Heart left ventricle (tissue), 16 donors: ENCODE measurements at places on chromosomes 11 and 22. TPM values are rescaled to one million over a fixed set of nuclear protein-coding genes. Genes with fewer than 3 reads are reported as not detected.

DNA sequence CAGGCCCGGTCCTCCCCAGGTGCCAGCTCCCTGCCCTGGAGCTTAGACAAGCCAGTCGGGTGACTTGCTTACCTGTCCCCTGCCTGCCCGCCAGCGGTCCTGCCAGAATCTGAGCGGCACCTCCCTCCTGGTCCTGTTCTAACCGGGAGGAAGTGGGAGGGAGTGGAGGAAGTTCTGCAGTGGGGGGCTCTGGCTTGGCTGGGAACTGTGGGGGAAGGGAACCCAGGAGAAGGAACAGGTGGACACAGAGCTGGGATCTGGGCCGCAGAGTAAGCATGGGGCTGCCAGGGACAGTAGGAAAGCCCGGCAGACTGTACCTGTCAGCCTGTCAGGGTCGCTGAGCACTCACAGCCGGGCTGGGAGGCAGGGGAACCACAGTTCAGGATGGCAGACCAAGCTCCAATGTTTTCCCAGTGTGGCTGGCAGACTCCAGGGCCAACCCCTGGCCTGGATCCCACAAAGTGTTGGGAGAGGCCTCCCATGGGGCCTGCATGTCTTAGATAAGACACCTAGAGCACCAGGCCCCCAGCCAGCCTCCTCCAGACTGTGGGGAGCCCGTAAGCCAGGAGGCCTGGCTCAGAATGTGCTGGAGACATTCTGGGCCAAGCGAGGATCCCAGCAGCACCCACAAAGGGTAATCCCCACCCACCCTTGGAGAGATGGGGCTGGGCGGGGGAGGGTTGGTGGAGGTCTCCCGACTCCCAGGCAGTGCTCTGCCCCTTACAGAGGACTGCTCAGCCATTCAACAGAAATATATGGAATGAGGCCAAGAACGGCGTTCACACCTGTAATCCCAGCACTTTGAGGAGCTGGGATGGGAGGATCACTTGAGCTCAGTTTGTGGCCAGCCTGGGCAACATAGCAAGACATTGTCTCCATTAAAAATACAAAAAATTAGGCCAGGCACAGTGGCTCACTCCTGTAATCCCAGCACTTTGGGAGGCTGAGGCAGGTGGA, 2.3 kb downstream of the CYB5R3 start:
- no peaks in the 10 kb centered on the region for H3K27me3 ChIP-seq
- peak overlapping the region; percentile 37 for H3K4me3 ChIP-seq
- DNase-seq, result peak; percentile 83

DNA sequence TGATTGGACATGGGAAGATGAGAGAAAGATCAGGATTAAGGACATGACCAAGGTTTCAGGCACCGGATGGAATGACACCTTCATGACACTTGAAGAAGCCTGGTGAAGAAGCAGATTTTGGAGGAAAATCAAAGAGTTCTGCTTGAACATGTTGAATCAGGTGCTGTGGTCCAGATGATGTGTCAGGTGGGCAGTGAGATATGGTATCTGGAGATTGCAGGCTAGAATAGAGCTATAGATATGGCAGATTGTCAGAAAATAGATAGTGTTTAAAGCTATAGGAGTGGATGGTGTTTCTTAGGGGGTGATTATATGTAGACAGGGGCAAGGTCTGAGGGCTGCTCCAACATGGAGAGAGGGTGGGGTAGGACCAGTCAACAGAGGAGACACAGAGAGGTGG, 40.2 kb downstream of the PANX1 start:
- H3K4me3 ChIP-seq, result no peak overlapping the region
- no peak overlapping the region for H3K27ac ChIP-seq
- H3K27me3 ChIP-seq, result no peaks in the 10 kb centered on the region
- DNase-seq, result no peak
- no peaks in the 10 kb centered on the region for H3K4me1 ChIP-seq

The LRRC10B gene
- total RNA-seq, result 1.6 TPM

The KCTD17 gene
- 62.0 TPM for total RNA-seq

The C11orf52 gene
- total RNA-seq, result 1.9 TPM

- H3K27ac ChIP-seq, result no peak overlapping the region
- H3K4me3 ChIP-seq, result no peak overlapping the region
- no peaks in the 10 kb centered on the region for H3K4me1 ChIP-seq
Measured at GRCh38 chr11:119905162-119905561, 176.2 kb upstream of the NECTIN1 start.

DNA sequence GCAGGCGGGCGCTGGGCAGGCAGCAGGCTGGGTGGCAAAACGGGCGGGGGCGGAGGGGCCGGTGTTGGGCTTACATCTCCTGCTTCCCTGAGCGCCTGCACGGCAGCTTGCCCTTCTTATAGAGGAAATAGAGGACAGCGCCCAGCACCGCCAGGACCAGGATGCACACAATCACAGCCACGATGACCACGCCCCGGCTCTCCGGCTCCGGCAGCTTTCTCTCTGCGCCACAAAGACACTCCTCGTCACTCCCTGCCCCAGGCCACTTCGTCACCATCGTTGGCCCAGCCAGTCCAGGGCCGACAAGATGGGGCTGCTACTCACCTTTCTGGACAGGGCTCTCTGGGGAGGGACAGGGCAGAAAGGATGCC, 6.3 kb downstream of the MCAM start:
- H3K36me3 ChIP-seq, result peaks cover 73% of the 10 kb centered on the region
- DNase-seq, result no peak
- H3K4me1 ChIP-seq, result peaks cover 15% of the 10 kb centered on the region
- no peak overlapping the region for H3K4me3 ChIP-seq
- H3K27ac ChIP-seq, result no peak overlapping the region
- peaks cover 12% of the 10 kb centered on the region for H3K27me3 ChIP-seq

The NXPE2 gene
- 0.14 TPM for total RNA-seq

- H3K36me3 ChIP-seq, result no peaks in the 10 kb centered on the region
- H3K4me3 ChIP-seq, result peak within 1 kb of the TSS; percentile 72
- H3K27ac ChIP-seq, result peak within 1 kb of the TSS; percentile 95
- peaks cover 28% of the 10 kb centered on the region for H3K4me1 ChIP-seq
Measured at GRCh38 chr11:19712281-19713195, at the start of gene NAV2. NAV2 (plus strand) TSS chr11:19712837; CDS start chr11:19713696, 859 bp downstream.

- no peak for DNase-seq
- H3K36me3 ChIP-seq, result no peaks in the 10 kb centered on the region
- no peaks in the 10 kb centered on the region for H3K4me1 ChIP-seq
- H3K4me3 ChIP-seq, result no peak overlapping the region
- H3K27ac ChIP-seq, result no peak overlapping the region
Measured at GRCh38 chr22:49037701-49038245, 789.9 kb downstream of the BRD1 start.

- H3K36me3 ChIP-seq, result no peaks in the 10 kb centered on the region
- no peaks in the 10 kb centered on the region for H3K4me1 ChIP-seq
- no peak for DNase-seq
- no peaks in the 10 kb centered on the region for H3K27me3 ChIP-seq
- H3K4me3 ChIP-seq, result no peak overlapping the region
Measured at GRCh38 chr11:57124505-57124904, 57.2 kb upstream of the LRRC55 start.

The SLC22A12 gene
- total RNA-seq, result not detected

The CASP5 gene
- not detected for total RNA-seq

The CTSW gene
- total RNA-seq, result 9.4 TPM

GRCh38 chr11:63610604-63611394, 3.4 kb downstream of the PLAAT3 start:
- no peaks in the 10 kb centered on the region for H3K27me3 ChIP-seq
- no peak for DNase-seq
- H3K36me3 ChIP-seq, result no peaks in the 10 kb centered on the region
- peak overlapping the region; percentile 65 for H3K27ac ChIP-seq
- H3K4me3 ChIP-seq, result peak overlapping the region; percentile 11
- peaks cover 10% of the 10 kb centered on the region for H3K4me1 ChIP-seq

The TMEM80 gene
- total RNA-seq, result 15.5 TPM

DNA sequence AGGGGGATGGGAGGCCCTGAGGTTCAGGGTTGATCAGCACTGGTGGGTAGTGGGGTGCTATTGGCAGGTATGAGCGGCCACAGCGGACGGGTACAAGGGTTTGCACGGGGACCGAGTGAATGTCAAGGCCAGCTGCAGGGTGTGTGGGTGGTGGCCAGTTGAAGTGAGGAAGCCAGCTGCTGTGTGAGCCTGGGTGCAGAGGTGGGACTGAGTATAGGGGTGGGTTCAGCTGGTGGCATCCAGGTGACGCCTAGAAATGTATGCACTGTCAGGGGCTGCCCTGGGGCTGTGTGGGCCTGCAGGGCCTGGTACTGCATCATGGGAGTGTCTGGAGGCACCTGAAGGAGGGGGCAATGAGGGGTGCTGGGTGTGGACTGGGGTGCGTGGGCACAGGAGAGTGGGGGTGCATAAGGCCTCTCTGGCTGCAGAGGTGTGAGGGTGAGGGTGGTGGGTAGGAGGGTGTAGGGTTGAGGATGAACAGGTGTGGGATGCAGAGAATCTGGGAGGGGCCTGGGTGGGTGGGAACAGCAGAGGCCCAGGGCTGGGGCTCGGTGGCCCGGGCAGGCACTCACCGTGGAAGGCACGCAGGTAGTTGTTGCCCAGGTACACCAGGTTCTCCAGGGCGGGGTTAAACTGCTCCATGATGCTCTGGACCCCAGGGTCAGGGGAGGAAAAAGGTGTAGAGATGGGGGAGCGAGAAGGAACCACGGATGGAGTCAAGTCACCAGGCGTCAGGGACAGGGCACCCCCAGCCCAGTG, 1.7 kb downstream of the BAIAP2L2 start:
- H3K4me3 ChIP-seq, result no peak overlapping the region
- DNase-seq, result no peak
- no peak overlapping the region for H3K27ac ChIP-seq
- peaks cover 3% of the 10 kb centered on the region for H3K36me3 ChIP-seq

- no peak overlapping the region for H3K27ac ChIP-seq
- H3K4me1 ChIP-seq, result no peaks in the 10 kb centered on the region
- H3K27me3 ChIP-seq, result peaks cover 39% of the 10 kb centered on the region
- no peak overlapping the region for H3K4me3 ChIP-seq
- no peaks in the 10 kb centered on the region for H3K36me3 ChIP-seq
- no peak for DNase-seq
Measured at GRCh38 chr22:49310354-49310753, 517.3 kb downstream of the BRD1 start.

GRCh38 chr22:27628341-27628740, 173.2 kb downstream of the MN1 start:
- DNase-seq, result no peak
- no peaks in the 10 kb centered on the region for H3K36me3 ChIP-seq
- H3K4me3 ChIP-seq, result no peak overlapping the region
- peaks cover 3% of the 10 kb centered on the region for H3K4me1 ChIP-seq
- no peaks in the 10 kb centered on the region for H3K27me3 ChIP-seq

DNA sequence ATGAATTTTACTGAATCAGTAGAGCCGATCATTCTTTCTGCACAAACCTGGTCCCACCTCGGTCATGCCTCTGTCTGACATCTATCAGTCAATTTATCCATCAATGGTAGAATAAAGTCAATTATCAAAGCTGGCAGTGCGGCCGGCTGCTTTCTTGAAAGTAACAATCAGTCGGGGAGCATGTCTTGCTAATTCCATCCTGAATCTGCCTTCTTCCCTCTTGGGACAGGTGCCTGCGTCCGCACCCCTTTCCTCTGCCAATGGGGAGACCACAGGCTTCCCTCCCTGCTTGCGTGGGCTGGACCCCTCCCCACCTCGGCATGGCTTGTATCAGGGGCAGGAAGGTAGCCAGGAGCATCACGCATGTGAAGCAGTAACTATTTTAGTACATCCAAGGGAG, 962.9 kb downstream of the BRD1 start:
- H3K27ac ChIP-seq, result no peak overlapping the region
- no peak for DNase-seq
- no peaks in the 10 kb centered on the region for H3K36me3 ChIP-seq
- no peaks in the 10 kb centered on the region for H3K4me1 ChIP-seq

DNA sequence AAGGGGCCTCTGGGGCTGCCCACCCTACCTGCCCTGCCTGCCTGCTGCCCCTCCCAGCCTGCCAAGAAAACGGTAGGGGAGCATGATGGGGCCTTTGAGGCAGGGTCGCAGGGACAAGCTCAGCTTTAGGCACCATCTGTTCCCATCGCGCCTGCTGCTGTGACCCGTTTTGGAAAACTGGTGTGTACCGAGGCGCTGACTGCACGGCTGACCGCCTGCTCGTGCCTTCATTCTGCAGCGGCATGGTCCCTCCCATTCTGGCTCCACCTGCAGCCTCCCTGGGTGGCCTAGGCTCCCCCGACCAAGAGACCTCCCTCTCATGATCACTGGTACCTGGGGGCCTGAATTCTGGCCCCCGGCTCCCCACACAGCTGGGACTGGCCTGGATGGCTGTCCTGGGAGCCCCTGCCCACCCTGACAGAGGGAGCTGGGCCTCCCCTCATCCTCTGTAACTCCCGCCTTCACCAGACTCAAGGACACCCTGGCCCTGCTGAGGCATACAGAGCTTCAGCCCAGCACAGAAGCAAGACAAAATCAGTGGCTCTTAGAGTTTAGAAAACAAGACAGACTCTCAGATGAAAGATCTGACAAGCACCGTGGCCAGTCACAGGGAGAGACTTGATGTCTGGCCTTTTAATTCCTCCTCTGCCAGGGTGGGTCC, 6.5 kb upstream of the MYRF start:
- no peaks in the 10 kb centered on the region for H3K27me3 ChIP-seq
- H3K27ac ChIP-seq, result no peak overlapping the region
- no peak for DNase-seq
- H3K36me3 ChIP-seq, result peaks cover 26% of the 10 kb centered on the region

- DNase-seq, result peak; percentile 78
- H3K4me1 ChIP-seq, result peaks cover 27% of the 10 kb centered on the region
- no peaks in the 10 kb centered on the region for H3K27me3 ChIP-seq
- H3K4me3 ChIP-seq, result no peak overlapping the region
- peak overlapping the region; percentile 74 for H3K27ac ChIP-seq
Measured at GRCh38 chr22:20423008-20423905, 14.4 kb downstream of the SCARF2 start.

GRCh38 chr22:26825960-26826935, 168.9 kb downstream of the MIAT start:
- H3K27ac ChIP-seq, result no peak overlapping the region
- H3K4me3 ChIP-seq, result no peak overlapping the region
- H3K27me3 ChIP-seq, result no peaks in the 10 kb centered on the region

- H3K36me3 ChIP-seq, result no peaks in the 10 kb centered on the region
- DNase-seq, result no peak
- H3K4me1 ChIP-seq, result no peaks in the 10 kb centered on the region
- H3K27ac ChIP-seq, result peak overlapping the region; percentile 32
- no peak overlapping the region for H3K4me3 ChIP-seq
- no peaks in the 10 kb centered on the region for H3K27me3 ChIP-seq
Measured at GRCh38 chr11:7656704-7657103, 16.6 kb downstream of the CYB5R2 start.

- peaks cover 4% of the 10 kb centered on the region for H3K4me1 ChIP-seq
- no peak overlapping the region for H3K4me3 ChIP-seq
- no peaks in the 10 kb centered on the region for H3K27me3 ChIP-seq
Measured at GRCh38 chr11:77159219-77159936, 31.3 kb downstream of the MYO7A start.

DNA sequence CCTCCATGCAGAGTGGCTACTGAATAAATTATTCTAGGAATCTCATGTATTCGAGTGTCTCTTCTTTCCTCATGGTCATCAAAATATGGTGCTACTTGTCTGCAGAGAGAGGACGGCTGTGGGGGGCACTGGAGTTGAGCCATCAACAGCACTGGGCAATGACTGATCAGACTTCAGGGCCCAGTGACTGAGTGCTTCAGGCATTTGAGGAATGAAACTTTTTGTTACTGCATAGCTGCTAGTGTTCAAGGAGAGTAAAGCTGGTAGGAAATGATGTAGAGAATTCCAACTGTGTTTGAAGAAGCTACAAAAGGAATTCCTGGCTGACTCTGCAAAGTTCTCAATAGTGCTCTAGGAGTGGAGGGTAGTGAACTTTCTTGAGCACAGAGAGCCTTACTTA, 277.7 kb downstream of the CADM1 start:
- no peak for DNase-seq
- H3K36me3 ChIP-seq, result peaks cover 13% of the 10 kb centered on the region
- no peaks in the 10 kb centered on the region for H3K27me3 ChIP-seq
- no peak overlapping the region for H3K4me3 ChIP-seq
- no peak overlapping the region for H3K27ac ChIP-seq
- no peaks in the 10 kb centered on the region for H3K4me1 ChIP-seq
